Karpas-422 (cell line): ENCODE measurements at places on chromosomes 4 and X. TPM values are rescaled to one million over a fixed set of nuclear protein-coding genes. Genes with fewer than 3 reads are reported as not detected.

- no peak for DNase-seq
Measured at GRCh38 chrX:45765281-45765680, 564.6 kb upstream of the DIPK2B start.

DNA sequence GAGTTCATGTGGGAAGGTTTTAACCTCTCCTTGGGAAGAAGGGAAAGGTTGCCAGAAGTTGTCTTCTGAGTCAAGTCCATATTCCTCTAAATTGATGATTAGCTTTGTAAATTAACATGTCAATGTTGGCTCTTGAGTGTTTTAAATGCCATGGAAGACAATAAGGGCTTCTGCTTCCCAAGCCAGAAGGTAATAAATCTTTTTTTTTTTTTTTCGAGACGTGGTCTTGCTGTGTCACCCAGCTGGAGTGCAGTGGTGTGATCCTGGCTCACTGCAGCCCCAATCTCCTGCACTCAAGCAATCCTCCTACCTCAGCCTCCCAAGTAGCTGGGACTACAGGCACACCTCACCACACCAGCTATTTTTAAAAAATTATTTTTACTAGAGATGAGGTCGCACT lies 5.0 kb upstream of the REST start:
- DNase-seq, result no peak

GRCh38 chr4:518569-519083 lies 19.6 kb downstream of the PIGG start:
- DNase-seq, result no peak

GRCh38 chr4:102180046-102180445 lies 165.2 kb downstream of the SLC39A8 start:
- no peak for DNase-seq

DNA sequence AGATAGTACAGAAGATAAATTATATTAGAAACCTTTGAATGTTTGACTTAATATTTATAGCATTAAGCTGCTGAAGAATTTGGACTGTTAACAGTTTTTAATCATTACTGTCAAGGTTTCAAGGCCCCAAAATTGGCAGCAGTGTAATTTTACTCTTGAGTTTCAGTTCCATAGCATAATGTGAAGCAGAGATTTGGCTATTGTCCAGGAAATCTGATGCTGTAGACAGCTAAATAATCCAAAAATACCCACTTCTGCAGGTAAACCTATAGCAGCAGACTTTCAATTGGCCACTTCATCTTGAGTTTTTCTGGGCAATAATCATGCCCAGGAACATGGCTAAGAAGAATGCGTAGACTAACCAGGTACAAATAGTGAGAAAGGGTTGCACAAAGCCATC lies 85.0 kb downstream of the RCHY1 start:
- peak; percentile 83 for DNase-seq

GRCh38 chr4:173917255-173917960 lies 366.1 kb downstream of the FBXO8 start:
- no peak for DNase-seq

DNA sequence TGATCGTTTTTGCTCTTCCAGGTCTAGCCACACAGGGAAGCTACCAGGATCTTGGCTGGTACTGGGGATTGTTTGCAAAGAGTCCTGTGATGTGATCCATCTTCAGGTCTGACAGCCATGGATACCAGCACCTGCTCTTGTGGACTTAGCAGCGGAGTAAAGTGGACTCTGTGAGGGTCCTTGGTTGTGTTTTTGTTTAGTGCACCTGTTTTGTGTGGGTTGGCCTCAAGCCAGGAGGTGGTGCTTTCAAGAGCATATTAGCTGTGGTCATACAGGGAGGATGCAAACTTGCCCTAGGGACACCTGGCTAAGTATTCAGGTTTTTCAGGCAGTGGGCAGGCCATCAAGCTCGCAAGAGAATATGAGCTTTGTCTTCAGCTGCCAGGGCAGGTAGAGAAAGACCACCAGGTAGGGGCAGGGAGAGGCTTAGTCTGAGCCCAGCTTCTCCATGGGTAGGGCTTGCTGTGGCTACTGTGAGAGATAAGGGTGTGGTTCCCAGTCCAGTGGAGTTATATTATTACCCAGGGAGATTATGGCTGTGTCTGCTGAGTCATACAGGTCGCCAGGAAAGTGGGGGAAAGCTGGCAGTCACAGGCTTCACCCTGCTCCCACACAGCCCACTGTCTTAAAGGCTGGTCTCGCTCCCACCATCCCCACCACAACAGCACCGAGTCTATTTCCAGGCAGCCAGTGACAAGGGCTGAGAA lies 293.7 kb downstream of the PCDH18 start:
- DNase-seq, result no peak

GRCh38 chrX:130340271-130340670 lies 552 bp downstream of the SLC25A14 start:
- no peak for DNase-seq

GRCh38 chr4:159042097-159042605 lies 60.7 kb upstream of the RAPGEF2 start:
- peak; percentile 47 for DNase-seq

DNA sequence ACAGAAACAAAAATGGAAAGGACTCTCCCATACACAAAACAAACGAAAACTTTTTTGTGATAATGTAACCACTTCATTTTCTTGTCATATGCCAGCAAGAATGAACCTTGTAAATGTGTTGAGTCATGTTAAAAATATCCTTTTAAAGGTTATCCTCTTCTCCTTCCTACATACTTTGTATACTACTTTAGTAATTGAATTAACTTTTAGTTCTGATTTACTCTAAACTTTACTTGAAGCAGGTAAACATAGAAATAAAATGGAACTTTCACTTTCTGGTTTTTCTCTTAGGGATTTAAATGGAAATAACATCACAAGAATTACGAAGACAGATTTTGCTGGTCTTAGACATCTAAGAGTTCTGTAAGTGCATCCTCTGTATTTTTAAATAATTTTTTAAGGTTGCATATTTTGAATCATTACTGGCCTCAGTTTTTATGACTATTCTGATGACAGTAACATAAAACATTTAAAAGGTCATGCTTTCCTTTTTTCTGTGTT lies 4.7 kb downstream of the SLIT2 start:
- DNase-seq, result no peak

DNA sequence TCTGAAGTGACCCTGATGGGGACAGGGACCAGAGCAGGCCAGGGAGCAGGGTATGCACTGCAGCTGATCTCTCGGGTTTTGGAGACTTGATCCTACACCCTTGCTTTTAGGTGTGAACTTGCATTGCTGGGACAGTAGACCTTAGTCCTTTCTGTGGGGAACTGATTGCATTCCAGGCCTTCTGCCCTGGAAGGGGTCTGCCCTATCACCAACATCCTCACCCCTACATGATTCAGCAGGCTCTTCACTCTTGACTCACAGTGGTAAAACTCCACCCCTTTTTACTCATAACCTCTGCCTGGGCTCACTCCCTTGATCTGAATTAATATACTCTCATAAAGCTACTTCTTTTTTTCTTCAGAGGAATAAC lies 6.6 kb upstream of the DDX60L start:
- no peak for DNase-seq

GRCh38 chr4:106614441-106614840 lies 245.9 kb upstream of the GIMD1 start:
- no peak for DNase-seq

DNA sequence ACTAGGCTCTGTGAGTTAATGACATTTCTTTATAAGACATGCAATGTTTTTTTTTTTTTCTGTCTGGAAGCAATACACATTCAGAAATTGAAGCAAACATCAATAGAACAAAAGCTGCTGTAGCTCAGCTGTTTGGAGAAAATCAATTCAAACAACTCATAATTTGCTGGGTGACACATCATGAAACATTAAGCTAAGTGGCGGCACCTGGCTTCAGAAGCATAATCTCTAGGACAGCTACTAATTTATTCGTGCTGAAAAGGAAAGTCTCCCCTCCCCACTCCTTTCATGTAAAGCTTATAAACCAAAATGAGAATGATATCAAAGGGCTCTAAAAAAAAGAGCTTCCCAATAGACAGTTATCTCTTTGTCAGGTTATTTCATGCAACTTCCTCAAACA lies 73.9 kb downstream of the LUZP4 start:
- no peak for DNase-seq

Gene SSX2B
- total RNA-seq, result not detected in 2 replicates

Gene TCEAL7
- not detected in 2 replicates for total RNA-seq

Gene HDX
- 5.4 and 12.2 TPM in 2 replicates for total RNA-seq

Gene GAGE2A
- total RNA-seq, result not detected in 2 replicates

Gene CT45A3
- not detected in 2 replicates for total RNA-seq

Gene AGA
- total RNA-seq, result 13.3 and 21.1 TPM in 2 replicates

Gene INPP4B
- not detected in 2 replicates for total RNA-seq

Gene CCNQ
- 29.1 and 55.4 TPM in 2 replicates for total RNA-seq
